ENCODE measurements at places on chromosomes 12 and 14. TPM values are rescaled to one million over a fixed set of nuclear protein-coding genes. Genes with fewer than 3 reads are reported as not detected.

DNA sequence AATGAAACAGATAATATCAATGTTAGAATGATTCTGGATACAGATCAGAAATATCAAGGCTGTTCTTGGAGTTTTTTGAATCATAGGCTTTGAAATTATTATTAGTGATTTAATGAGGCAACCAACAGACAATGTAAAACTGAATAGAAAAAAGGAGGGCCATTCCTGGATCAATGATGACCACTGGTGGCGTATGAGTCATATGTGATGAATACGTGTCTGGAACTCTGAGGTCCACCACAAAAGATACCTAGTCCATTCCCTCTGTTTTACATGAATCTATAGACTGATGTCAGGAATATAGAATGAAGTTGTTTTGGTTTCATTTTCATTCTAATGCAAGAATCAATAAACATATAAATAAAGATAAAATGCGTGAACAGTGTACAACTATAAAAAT lies 78.3 kb upstream of the RTL1 start:
- no peak for DNase-seq

DNA sequence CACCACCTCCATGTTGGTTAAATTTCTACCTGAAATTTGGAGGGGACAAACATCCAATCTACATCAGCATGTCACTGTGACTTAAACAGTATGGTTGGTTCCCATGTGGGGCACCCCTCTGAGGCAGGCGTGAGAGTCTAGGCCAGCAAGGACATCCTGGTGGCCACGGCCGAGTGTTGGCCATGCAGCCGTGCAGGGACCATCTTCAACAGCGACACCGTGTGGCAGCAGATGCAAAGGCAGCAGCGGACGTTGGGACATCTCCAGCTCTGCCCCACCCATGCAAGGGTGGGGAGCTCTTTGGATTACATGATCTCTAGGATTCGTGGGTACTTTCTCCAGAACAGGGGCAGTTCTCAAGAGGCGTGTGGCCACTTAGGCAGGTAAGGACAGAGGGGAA lies 49.8 kb downstream of the NOC4L start:
- DNase-seq: no peak

DNA sequence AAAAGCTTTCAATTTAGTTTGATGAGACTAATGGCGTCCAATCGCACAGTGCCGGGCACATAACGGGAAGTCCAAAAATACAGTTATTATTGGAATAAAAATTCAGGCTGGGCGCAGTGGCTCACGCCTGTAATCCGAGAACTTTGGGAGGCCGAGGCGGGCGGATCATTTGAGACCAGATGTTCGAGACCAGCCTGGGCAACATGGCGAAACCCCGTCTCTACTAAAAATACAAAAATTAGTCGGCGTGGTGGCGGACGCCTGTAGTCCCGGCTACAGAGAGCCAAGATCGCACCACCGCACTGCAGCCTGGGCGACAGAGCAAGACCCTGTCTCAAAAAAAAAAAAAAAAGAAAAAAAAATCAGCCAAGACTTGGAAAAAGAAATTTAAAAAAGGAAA lies 1.2 kb upstream of the FKBP4 start:
- no peak for DNase-seq

DNA sequence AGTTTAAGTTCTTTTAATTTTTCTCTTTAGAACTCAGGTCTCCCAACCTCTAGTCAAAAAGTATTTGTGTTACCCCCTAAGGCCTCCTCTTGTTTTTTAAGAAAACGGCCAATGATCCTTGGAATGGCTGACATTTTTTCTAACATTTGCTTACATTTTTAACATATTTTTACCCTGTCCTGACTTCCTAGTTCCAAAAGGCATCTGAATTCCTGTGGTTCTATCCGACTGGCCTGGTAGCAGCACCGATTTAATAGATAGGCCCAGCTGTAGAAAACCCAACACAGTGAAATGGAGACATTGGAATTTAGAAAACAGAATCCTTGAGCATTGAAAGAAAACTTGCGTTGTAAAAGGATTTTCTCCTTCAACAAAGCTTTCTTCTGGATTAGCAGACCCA lies 134.7 kb upstream of the GSC start:
- peak; percentile 86 for DNase-seq

GRCh38 chr14:62777510-62777909 lies 267.7 kb downstream of the KCNH5 start:
- DNase-seq: no peak

DNA sequence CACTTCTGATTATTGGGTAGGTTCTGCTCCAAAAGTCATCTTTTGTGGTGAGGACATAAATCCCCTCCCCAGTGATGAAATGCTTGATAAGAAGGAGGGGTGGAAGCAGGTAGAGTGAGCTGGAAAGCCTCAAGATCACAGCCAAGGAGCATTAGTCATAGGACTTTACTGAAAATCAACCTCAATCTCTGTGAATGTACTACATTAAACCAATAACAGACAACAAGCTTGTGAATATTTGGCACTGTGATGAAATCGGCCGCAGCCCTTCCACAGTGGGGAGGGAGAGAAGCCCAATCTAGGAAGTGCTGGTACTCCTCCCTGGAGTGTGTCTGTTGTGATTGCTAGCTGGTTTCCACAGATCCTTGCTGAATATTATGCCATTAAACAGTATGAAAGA lies 41.2 kb upstream of the PTCSC3 start:
- DNase-seq: no peak

GRCh38 chr12:43336962-43337555 lies 214.9 kb downstream of the ADAMTS20 start:
- DNase-seq: no peak

DNA sequence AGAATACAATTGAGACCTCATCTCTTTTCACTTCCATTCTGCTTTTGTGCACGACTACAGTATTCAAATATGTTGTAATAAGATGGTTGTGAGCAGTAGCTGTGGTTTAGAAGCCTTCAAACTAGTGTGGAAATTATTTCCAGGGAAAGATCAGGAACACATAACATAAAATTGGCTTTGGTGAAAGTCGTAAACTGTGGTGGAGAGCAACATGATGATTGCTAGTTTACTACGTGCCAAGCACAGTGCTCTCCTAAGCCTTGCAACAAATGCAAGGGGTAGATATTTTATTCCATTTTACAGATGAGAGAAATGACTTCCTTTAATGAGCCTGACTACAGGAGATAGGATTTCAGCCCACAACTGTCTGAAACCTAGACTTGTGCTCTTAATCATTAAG lies 172.4 kb upstream of the LMNTD1 start:
- DNase-seq: no peak

DNA sequence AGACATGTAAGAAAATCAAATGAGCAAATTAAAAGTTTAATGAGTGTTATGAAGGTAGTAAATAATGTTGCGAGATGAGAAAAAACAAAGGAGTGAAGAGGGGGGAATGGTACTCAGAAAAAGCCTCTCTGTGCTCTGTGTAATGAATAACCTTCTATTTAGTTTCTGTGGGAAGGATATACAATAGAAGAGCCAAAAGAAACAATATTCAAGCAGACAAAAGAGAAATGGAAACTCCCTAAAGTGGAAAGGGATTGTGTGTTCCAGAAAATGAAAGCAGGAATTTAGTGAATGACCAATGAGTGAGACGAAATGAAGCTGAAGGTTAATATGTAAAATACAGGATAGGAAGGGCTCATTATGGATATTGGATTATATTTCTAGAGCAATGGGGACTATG lies 18.5 kb downstream of the OR4K1 start:
- no peak for DNase-seq

- DNase-seq: no peak
Observed at GRCh38 chr12:10469701-10470100, 16.5 kb upstream of the KLRC1 start.

GRCh38 chr14:75523771-75524171 lies 1.5 kb downstream of the BATF start:
- DNase-seq: no peak

GRCh38 chr12:108302403-108303311 lies 36.5 kb downstream of the CMKLR1 start:
- no peak for DNase-seq

DNA sequence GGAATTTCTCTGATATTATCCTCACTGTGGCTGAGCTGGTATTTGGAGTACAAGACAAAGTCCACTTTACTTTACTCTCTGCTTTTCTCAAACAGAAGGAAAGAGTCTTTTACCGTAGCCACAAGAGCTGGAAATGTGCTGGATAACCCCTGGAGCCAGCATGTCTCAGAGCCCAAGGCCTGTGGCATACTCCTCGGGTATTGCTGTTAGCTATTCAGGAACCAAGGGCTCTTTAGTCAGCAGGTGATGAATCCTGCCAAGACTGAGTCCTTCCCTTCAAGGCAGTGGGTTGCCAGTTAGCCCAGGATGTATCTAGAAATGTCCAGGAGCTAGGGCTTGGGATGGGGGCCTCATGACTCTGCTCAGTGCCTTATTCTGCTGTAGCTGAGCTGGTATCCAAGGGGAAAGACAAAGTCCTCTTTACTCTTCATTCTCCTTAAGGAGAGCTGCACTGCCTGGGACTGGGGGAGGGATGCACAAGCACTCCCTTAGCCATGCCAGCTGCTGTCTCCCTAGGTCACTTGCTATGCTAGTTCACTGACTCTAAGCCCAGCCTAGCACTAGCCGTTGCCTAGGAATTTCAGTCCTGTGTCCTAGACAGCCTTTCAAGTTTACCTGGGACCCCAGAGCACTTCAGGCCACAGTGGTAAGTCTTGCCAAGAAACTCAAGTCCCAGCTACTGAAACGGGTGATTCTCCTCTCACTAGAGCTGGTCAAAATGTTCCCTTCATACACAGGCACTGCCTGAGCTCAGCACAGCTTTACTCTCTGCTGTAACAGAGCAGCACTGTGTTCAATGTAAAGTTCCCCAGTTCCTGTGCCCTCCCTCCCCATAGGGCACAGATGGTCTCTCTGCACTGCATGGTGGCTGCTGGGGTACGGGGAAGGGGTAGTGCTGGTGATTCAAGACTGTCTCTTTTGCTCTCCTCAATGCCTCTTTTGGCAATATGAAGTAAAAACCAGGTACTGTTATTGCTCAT lies 136.4 kb downstream of the SLC35F4 start:
- DNase-seq: no peak

The IGF1 gene
- 0.68 TPM for total RNA-seq

The RERG gene
- not detected for total RNA-seq

The GDF3 gene
- total RNA-seq: not detected

The TAS2R9 gene
- not detected for total RNA-seq

The TCL1B gene
- not detected for total RNA-seq

The DAO gene
- total RNA-seq: not detected
